Activated CD4-positive, alpha-beta T cell treated with anti-CD3 and anti-CD28 coated beads for 48 hours (primary cell): ENCODE measurements at places on chromosomes 2 and 18.
A peak's percentile ranks its signal among the peaks of the same experiment; 100 is the strongest.

GRCh38 chr2:181781078-181781786 is 100.9 kb upstream of the NEUROD1 start:
- DNase-seq, result no peak

DNA sequence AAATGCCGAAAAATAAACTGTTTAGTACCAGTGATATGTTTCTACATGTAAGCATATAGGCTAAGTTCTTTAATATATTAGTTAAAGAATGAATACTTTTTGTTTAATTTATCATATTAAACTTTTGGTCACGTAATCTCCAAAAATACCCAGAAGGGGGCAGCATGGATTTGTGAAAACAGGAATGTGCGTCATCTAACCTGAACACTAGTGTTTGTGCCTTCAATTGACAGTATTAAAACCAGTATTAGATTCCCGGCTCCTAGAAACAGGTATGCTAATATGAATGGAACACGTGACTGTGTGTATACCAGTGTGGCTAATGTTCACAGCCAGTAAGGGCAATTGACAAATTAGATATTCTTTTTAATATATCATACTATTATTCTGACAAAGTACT is 51.8 kb downstream of the WDR7 start:
- peak; percentile 26 for DNase-seq

GRCh38 chr2:84778911-84779690 is 101.8 kb downstream of the TRABD2A start:
- DNase-seq, result no peak

DNA sequence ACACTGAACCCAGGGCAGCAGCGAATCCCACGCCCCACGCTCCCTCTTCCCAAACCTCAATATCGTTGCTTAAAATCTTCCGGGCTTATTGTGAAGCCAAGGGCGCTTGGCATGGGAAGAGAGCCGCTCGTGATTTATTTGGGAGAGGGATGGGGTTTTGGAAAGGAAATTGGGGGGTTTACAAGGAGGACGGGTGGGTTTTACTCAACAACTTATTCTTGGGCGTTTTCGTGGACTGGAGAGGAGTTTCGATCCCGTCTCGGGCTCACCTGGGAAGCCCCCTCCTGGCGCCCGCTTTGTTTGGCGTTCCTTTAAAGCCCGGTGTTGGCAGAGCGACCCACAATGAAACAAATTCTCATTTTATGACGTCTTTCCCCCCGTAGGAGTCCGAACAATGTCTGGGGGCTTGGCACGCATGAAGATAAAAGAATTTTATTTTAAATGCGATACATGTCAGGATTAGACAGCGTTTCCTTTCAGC is 135.3 kb downstream of the INSIG2 start:
- DNase-seq, result no peak

- DNase-seq, result no peak
These were observed 68.5 kb downstream of the NCOA1 start for GRCh38 chr2:24559473-24560113.

DNA sequence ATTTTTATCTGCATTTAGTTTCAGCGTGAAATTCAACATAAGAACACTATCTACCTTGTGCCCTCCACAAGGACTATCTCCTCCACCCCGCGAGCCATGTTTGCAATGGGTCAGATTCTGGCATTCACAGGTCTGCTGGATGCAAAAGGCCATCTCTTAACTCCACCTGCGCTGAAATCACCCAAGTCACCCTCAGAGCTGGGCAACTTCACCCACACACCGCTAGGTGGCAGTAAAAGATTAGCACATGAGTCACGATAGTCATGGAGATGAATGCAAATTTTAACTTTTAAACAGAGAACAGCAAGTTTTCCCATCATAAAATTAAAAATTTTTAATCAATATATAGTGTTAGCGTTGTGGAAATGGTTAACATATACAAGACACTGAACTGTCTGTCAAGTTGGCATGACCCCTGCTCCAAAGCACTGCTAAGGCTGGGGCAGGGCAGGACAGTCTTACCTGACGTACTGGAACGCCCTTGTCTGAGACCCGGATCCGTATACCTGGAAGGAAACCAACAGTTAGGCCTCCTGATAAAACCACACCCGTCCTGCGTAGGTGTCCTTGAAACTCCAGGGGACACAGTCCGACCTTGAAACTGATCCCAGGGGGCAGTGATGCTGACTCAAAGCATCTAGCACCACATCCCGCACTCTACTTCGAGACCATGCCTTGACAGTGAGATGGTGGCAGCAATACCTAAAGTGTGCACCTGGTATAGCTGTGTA is 89.6 kb downstream of the UXS1 start:
- DNase-seq, result peak; percentile 74
